Right atrium auricular region (tissue), 2 donors: ENCODE measurements at places on chromosomes 7 and 10.

DNA sequence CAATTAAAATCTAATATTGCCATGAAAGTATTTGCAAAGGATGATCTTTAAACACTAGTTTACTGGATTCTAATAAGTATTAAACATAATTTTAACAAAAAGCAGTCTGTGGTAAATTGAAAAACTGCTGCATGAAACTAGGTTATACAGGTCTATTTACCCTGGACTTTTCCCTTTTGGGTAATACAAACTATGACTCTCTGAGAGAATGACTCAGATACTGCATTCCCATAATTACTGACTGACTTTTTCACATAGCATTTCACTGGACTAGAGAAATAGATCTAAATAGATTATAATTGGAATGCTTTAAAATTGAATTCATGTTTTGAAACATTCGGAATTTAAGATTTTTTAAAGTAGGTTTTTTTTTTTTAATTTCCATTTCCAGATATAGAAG is 395.7 kb downstream of the THSD7A start:
- DNase-seq: no peak

GRCh38 chr7:27883696-27884095 is 143.7 kb downstream of the TAX1BP1 start:
- no peak for DNase-seq

GRCh38 chr7:73648593-73649332 is 18.9 kb upstream of the VPS37D start:
- no peak for DNase-seq

- no peak for DNase-seq
Observed at GRCh38 chr10:60388709-60389301, 870 bp downstream of the ANK3 start.

- peak; percentile 56 for DNase-seq
Observed at GRCh38 chr10:1382711-1383110, 326.5 kb downstream of the WDR37 start.

DNA sequence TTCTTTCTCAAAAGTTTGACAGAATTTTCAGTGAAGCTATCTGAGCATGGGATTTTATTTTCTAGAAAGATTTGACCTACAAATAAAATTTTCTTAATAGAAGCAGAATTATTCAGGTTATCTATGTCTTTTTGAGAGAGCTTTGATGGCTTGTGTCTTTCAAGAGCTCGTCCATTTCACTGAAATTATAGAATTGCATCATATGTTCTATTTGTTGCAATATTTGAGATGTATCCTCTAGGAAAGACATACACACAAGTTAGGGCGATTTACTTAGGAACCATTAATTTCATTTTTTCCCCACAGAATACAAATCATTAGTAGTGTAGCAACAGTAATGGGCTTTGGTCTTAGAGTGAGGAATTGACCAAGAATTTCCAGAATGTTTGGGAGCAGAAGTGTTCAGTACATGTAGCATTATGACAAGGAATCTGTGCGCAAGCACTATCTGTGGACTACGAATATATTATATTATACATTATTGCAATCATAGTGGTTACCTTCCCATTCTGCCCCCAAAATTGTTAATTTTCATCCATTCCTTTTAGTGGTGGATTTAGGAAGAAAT is 12.8 kb upstream of the COL17A1 start:
- DNase-seq: no peak

DNA sequence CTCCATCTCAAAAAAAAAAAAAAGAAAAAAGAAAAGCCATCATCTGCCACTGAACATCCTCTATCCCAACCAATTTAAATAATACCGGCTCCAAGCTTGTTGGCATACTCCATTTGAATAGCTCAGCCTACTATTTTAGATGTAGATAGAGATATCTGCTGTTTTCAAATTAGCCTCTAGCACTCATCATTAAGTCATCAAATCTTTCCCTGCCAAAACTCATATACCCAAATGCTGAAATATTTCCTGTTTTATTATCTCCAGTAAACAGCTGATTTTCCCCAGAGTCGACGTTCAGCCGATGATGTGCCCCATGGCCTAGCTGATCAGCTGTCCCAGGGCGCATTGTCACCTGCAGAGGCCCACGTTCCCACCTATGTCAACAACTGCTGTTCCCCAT is 34.5 kb upstream of the FRMD4A start:
- no peak for DNase-seq
